NCI-H774 (cell line): ENCODE measurements at places on chromosomes 1 and 21.

- no peak for DNase-seq
Measured at GRCh38 chr1:21217812-21218596, 41.3 kb upstream of the EIF4G3 start.

DNA sequence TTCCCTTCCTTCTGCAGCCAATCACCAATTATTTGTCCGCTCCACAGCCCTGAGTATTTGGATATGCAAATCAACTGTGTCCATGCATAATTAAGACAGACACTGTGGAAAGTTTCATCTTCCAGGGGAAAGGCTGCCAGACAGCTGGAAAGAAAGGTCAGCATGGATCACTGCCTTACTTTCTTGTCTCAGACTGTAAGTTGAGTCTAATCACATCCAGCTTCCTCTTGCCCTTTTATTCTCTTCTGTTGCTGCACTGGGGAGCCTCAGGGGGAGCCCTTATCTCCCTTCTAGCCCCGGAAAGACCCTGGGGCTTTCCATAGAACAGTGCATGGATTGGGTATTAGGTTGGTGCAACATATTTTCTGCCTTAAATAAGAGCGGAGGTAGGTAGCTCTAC lies 182.9 kb downstream of the OMA1 start:
- DNase-seq, result no peak

DNA sequence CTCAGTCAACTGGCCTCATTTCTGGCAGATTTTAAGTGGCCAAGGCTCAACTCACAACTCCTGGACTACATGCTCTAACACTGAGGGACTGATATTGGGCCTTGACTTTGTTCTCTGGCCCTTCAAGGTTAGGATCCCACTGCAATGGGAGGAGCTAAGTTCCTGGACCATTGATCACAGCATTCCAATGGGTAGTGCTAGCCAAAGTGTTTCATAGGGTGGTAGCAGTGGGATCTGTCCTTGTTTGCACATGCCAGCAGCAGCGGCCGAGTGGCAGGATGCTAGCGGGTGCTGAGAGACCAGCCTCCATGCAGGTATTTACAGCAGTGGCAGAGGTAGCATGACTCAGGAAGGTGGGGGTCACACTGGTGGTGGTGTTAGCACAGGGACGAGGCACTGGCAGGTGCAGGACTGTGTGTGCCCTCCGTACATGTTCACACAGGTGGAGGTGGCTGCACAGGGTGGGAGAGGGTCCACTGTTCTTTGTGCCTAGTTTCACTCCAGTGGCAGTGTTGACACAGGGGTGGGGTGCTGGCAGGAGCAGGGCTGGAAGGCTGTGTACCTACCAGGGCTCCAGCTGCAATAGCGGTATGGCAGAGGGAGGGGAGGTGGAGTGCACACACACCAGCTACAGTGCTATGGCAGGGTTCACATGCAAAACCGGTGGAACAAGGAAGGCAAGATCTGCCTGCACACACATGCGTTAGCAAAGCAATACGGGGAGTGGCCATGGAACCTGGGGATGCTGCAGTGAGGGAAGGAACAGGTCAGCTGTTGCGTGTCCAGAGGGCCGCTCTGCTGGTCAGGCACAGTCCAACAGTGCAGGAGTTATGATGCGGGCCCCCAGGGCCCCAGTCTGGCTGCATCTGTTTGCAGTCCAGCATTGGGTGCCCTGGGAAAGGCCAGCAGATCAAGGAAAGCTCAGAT lies 51.7 kb downstream of the COL24A1 start:
- peak; percentile 33 for DNase-seq

DNA sequence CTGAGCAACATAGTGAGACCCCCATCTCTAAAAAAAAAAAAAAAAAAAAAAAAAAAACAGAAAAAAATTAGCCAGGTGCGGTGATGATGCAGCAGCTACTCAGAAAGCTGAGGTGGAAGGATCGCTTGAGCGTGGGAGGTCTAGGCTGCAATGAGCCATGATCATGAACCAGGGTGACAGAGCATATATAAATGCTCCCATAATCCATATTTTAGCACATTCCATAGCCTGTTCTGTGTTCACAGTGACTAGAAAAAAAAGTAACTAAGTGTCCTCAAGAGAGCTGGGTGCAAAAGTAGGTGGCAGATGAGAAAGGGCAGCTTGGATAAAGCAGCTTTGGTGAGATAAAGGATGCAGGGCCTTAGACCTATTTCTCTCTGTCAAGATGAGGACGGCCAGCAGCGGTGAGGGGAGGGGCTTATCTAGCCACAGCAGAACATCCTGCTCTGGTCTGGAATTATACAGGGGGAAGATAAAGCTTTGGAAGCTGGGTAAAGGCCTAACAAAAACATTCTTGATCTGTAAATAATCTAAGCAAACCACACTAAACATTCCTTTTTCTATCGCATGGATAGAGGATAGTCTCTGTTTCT lies 205.3 kb downstream of the DAB1 start:
- no peak for DNase-seq

GRCh38 chr1:9302745-9303524 lies 10.2 kb downstream of the SPSB1 start:
- no peak for DNase-seq

GRCh38 chr1:57249511-57249910 lies 174.3 kb downstream of the DAB1 start:
- no peak for DNase-seq

DNA sequence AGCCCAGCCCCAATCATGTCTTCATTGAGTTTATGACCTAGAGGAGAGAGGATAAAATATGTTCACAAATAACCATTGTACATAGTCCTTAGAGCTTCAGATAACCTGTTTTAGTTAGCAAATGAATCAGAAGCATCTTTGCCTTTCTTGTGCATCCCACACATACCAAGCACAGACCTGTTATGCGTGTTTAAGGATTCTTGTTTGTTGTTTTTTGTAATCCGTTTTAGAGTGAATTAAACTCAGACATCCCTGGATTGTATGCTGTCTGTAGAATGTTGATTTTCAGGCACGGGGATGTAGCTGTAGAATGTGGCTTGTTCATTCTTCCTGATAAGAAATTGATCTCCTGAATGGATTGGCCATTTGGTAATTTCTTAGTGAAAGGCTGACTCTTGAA lies 135.8 kb downstream of the EDEM3 start:
- no peak for DNase-seq

GRCh38 chr1:109314795-109315194 lies 8.0 kb upstream of the MYBPHL start:
- DNase-seq, result no peak

GRCh38 chr1:156858555-156858956 lies 361 bp downstream of the INSRR start:
- no peak for DNase-seq

GRCh38 chr1:176225911-176226310 lies 18.8 kb upstream of the COP1 start:
- DNase-seq, result no peak

DNA sequence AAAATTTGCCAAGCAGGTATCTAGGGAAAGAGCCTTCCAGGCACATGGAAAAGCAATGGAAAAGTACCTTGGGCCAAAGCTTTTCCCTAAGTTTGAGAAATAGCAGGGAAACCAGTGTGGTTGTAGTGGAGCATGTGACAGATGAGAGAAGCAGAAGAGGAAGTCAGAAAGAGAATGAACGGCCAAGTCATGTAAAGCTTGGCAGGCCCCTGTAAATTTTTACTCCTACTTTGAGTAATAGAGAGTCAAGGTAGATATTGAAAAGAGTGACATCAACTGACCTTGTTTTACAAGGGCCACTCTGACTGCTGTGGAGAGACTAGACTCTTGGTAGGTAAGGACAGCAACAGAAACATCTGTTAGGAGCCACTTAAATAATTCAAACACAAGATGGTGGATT lies 180.9 kb upstream of the PRMT6 start:
- no peak for DNase-seq

- no peak for DNase-seq
Measured at GRCh38 chr1:68453060-68453670, 3.4 kb upstream of the RPE65 start.

- no peak for DNase-seq
Measured at GRCh38 chr1:173590557-173590956, 12.3 kb downstream of the SLC9C2 start.

- DNase-seq, result no peak
Measured at GRCh38 chr1:10781137-10781536, 15.3 kb downstream of the CASZ1 start.

DNA sequence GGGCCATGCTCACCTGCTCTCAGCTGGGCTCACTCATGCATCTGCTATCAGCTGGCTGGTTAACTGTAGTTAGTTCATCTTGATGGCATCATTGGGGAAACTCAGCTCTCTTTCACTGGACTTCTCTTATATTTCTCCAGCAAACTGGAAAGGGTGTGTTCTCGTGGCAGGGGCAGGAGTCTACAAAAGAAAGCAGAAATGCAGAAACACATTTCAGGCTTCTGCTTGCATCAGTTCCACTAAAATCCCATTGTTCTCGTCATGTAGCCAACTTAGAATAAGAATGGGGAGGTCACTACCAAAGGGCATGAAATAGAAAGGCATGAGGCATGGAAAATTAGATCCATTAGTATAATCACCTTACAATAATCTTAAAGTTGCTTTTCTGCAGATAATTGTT lies 207.3 kb downstream of the NRIP1 start:
- no peak for DNase-seq

- no peak for DNase-seq
Measured at GRCh38 chr1:212567638-212568037, 40.9 kb upstream of the ATF3 start.

DNA sequence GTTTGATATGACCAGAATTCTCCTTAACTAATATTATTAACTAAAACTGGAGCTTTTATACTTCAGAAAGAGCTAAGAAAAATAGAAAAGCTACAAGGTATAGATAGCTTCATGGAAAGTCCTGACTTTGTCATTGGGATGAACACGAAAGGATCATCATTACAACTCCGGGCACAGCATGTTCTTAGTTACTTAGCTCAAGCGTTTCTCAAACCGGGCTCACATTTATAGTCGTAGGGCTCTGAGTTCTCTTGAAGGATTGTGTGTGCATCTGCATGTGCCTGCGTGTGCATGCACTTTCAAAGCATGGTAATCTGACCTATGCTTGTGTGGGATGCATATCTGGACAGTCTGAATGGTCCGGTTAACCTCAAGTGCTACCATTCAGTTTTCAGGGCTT lies 20.4 kb upstream of the MAP10 start:
- DNase-seq, result no peak

GRCh38 chr1:202084791-202085681 lies 37.7 kb upstream of the GPR37L1 start:
- peak; percentile 31 for DNase-seq

DNA sequence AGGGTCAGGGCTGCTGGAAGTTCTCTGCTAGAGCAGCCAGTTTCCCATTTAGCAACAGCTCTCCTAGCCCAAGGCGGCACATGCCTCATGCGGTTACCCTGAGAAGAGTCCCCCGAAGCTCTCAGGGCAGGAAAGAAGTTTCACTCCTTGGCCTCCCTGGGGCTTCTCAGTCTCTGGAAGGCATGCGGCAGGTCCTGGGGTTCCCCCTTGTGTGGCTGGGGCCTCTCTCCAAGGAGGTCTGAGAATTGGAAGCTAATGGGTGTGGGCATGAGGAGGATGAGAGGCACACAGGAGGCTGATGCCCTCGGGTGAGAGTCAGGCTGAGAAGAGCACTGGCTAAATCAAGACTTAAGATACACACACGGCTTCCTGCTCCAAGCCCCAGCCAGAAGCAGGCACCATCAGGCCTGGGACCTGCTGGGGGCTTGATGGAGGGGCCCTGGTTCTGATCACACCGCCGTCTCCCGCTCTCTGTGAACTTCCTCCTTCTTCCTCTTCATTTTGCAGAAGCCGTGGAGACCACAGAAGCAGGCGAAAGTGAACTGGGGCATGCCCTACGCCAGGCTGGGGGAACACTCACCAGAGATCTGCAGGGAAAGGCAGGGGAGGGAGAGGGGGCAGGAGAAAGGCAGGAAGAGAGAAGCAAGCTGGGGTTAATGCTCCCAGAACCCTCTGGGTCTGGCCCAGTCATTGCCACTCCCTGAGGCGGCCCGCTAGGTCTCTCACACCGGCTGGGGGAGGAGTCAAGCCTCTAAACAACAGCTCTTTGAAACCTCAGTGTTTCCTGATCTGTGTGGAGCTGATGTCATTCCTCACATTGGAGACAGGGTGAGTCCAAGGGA lies 15.1 kb downstream of the BLACAT1 start:
- peak; percentile 86 for DNase-seq

GRCh38 chr1:219081943-219082925 lies 91.4 kb upstream of the LYPLAL1 start:
- DNase-seq, result no peak

DNA sequence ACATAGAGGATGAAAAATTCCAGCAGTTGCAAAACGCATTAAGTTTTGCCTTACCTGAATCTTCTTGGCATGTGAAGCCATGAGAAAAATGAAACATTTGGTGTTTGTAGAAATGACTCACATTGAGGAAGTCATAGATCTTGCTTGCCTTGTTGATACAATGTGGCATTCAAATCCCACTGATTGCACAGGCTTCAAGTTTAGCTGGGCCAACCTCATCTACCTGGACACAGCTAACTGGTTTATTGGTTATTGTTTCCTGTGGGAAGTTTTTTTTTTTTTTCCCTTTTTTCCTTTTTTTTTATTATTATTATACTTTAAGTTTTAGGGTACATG lies 168.9 kb upstream of the C21orf91 start:
- DNase-seq, result peak; percentile 30

DNA sequence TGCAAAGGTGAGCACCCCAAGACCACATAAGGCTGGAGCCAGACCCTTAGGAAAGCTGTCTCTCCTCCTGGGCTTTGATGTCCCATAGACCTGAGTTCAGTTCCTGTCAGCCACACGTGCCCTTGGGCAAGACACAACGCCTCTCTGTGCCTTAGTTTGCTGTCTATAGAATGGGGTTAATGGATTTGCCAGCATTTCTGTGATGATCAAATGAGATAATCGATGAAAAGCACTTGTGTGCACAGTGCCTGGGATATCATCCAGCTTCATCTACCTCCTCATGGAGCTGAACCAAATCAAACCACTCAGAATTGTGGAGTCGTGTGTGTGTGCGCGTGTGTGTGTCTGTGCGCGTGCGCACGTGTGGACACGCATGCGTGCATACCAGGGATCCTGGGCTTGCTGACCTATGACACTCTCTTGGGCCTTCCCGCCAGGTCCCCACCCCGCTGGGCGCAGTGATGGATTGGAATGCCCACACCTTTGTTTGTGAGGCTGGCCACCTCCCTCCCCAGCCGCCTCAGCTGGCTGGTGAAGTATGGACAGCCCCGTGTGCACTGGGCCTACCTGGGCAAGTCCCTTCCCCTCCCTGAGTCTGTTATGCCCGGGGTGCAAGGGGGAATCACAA lies 5.2 kb downstream of the TTC22 start:
- no peak for DNase-seq

GRCh38 chr1:94919241-94920030 lies 7.5 kb downstream of the CNN3 start:
- DNase-seq, result no peak

DNA sequence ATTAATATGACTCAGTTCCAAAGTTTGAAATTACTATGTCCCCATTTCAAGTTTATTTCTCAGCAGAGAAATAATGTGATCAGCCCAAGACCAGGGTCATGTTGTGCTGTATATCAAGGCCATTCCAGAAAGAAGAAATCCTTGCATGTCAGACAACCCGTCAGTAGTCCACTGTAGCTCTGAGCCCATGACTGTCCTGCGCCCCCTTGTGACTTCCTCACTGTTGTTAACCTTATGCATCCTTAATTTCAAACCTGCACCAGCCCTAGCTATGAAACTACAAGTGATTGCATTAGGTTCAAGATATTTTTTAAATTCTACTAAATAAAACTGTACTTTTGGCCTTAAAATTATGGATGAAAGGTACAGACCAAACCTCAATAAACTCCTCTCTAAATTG lies 133.0 kb downstream of the LRRC7 start:
- no peak for DNase-seq
